HT1080 (cell line): ENCODE measurements at places on chromosomes 12 and 14.
A peak's percentile ranks its signal among the peaks of the same experiment; 100 is the strongest.

DNA sequence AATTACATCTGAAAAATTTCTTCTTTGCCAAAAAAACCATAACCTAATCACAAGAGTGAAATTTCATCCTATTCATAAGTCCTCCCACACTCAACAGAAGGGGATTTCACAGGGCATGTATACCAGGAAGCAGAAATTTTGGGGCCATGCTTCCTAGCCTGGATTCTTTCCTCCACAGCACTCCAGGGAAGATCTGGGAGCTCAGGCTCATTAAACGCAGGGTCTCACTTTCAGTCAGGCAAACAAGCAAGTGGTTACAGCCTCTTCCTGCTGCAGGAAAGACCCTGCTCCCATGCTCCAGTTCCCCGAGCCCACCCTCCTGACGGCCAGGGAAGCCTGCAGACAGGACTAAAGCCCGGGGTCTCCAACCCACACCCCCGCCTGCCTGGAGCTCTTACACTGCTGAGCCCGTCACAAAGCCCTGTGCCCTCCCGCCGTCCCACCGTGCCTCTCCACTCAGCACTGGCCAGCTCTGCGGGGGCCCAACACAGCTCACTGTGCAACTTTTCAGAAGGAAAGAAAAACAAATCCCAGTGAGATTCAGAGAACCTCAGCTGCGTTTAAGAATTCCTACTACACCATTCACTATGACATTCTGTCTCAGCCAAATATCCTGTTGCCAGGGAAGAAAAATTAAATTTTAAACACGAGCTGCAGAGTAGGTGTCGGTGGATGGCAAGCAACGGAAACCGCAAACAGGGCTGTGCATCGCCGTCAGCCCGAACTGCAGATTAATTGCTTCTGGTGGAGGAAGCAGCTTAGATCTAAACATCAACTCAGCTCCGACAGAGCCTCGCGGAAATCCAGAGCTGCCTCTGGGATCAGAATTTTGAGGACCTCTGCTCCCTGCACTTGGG lies 106.7 kb upstream of the SFSWAP start:
- DNase-seq = no peak

- DNase-seq = peak; percentile 65
Measured at GRCh38 chr12:43742106-43742505, 16.5 kb downstream of the PUS7L start.

DNA sequence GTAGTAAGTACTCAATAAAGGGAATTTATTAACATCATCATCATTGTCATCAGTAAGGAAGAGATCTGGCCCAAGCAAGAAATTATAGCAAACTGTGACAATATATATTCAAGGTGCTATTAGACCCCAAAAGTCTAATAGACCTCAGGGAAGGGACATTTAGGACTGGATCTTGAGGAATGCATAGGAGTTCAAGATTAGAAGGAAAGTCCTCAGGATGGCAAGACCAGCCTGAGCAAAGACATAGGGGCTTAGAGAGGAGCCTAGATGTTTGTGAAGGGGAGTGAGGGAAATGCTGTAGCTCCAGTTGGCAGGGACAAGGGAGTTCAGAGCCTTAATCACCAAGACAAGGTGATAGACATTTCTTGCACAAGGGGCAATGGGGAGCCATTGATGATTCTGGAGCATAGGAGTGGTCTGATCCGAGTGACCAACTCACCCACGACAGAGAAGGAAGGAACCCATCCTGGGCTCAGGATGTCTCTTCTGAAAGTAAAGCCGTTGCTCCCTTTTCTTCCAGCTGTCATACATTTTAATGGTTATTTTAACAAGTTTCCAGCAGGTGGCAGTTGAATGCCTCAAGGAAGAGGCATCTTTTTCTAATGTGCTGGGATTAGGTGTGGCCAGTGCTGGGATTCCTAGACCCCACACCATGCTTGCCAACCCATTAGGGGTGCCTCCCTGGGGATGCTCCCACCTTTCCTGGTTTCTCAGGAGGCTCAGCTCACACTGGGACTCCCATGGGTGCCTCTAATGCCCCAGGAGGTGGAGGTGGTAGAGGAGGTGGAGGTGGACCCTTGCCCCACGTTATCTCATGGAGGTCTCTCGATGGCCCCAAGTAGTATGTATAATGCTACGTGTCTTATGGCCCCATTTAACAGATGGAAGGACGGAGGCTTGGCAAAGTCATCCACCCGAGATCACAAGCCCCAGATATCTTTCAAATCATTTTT lies 37.8 kb downstream of the PHETA1 start:
- DNase-seq = peak; percentile 60

DNA sequence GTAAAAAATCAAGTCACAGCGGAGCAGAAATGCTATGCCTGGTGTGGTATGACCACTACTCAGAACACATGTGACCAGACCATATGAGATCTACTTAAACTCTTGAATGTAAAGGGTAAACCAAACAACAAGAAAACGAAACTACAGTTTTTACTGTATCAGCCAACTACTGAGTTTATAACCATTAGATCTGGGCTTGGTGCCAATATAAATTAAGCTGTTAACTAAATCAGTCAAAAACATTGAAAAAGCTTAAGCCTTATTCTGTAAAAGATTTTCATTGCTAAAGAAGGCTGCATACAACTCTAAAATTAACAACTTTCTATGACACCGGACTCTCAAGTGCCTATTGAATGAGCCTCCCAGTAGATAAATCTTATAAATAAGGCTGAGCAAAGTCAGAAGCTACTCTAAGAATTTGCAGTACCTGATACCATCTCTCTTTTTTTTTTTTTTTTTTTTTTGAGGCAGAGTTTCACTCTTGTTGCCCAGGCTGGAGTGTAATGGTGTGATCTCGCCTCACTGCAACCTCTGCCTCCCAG lies 35.4 kb downstream of the SPTLC2 start:
- peak; percentile 18 for DNase-seq

GRCh38 chr12:108744021-108744897 lies 12.9 kb upstream of the CORO1C start:
- no peak for DNase-seq

GRCh38 chr14:102279282-102279681 lies 25.7 kb downstream of the MOK start:
- DNase-seq = no peak

DNA sequence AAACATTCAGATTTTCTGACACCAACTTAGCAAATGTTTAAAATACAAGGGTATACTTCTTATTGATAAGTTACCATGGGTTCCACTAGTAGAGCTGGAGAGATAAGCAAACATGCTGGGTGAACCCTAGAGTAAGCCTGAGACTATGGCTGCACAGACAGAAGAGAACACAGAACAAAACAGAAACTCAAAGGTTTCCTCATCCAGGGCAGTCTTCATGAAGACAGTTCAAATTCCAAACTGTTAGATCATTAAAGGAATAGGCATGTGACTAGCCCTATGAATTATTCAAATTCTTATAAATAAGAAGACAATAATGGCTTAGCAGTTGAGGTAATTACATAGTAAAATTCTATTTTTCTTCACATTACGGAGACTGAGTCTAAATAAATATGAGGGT lies 28.1 kb downstream of the BTBD7 start:
- no peak for DNase-seq

DNA sequence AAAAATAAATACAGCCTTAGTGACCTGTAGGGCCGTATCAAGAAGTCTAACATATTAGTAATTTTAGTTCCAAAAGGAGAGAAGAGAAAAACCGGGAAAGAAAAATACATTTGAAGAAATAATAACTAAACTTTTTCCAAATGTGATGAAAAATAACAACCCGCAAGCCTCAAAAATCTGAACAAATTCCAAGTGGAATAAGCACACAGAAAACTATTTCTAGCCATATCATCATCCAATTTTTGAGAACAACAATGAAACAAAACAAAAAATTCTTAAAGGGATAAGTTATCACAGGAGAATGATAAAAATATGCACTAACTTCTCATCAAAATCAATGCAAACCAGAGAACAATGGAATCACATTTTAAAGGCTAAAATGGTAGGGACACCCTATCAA lies 198.1 kb upstream of the PLXNC1 start:
- no peak for DNase-seq

DNA sequence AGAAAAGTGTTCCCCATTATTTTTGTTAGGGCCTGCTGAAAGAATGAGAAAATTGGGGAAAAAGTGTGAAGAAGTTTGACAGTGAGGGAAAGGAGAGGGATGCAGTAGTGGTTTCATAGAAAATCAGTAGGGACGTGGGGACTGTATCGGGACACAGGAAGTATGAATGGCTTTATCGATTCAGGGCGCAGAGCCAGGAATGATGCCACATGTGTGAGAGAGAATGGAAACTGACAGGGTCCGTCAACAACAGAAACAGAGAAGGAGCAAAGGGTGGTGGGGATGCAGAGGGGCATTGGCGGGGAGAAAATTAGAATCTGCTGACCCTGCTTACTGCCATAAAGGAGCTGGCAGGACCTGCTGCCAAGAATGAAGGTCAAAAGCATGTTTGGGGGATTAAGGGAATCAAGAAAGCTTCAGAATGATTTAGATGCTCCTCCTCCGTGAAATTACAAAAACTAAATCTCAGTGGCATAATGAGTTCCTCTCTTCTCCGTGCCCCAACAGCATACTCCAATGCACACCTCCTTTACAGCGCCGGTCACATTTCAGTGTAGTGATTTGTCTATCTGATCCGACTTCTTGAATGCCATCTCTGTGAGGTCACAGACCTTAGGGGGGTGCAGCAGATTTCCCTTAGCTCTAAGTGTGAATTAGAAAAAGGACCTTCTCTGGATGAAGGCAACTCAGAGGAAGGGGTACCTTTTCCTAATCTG lies 92.6 kb downstream of the EMP1 start:
- no peak for DNase-seq

DNA sequence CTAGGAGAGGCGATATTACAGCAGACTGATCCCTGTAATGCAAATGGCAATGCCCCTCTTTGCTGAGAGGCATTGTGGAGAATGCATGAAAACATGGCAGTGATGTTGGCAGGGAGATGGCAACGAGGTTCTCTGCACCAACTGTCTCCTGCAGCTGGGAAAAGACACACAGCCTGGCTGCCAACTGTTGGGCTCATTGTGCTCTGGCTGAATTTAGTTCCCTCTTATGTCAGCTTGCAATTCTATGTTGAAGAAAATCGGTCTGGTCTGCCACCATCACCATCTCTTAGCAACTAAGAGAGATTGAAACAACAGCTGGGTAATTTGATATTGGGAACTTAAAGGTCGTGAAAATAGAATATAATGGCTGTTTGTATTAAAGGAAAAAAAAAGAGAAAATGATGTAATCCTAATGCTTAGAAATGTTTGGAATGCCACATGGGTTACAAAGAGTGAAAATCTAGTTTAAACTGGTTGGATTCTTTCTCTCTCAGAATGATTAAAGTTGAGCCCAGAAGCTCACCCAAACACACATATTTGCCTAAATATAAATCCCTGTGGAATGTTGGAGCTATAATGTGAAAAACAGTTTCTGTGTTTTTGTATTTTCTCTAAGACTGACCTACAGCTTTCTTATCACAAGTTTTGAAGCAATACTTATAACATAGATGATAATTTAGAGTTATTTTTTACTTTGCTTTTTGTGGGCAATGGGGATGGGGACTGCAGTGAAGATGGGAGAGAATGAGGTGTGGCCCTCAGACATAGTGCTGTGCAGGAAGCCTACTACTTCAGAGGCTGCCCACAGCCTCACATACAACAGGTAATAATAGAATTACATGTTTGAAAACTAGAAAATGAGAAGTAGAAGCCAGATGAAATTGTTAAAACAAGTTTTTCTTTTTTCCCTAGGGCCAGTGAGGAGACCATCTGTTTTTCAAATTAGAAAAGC lies 143.7 kb downstream of the AKAP6 start:
- peak; percentile 71 for DNase-seq

DNA sequence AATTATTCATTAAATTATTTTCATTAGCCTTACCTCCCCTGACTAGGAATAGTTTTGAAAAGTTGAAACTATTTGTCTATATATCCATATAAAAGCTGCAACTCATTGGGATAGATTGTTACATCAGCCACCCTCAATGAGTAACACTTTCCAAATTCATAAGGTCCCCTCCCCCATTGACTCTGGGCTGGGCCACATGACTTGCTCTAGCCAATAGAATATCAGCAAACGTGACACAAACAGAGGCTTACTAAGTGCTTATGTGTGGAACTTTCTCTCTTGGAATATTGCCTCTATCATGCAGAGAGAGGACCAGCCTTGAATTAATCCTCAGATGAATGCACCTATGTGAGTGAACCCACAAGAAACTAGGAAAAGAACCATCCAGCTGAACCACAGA lies 213.7 kb downstream of the CCDC59 start:
- DNase-seq = peak; percentile 37

DNA sequence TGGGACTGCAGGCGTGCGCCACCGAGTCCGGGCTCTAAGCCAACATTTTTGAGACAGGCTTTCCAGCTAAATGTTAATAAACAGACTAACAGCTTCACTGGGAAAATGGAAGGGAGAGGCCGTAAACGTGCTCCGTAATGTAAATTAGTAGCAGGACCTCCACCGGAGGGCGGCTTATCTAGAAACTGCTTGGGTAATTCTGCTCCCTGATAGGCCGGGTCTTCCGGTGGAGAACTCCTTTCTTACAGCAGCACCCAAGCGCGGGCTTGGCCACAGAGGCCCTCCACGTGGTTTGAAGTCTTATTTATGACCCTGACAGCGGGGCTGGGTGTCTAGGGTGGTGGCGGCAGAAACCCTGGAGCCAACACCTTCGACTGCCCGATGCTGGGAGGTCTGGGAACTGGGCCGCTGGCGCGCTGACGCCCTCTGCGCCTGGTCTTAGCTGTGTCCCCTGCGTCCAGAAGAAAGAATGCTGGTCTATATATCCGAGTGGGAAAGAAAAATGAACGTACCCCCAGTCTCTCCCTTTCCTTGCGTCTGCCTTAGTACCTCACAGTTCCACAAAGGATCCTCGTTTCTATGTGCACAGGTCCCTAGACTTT lies 1.7 kb downstream of the DPPA3 start:
- DNase-seq = no peak

DNA sequence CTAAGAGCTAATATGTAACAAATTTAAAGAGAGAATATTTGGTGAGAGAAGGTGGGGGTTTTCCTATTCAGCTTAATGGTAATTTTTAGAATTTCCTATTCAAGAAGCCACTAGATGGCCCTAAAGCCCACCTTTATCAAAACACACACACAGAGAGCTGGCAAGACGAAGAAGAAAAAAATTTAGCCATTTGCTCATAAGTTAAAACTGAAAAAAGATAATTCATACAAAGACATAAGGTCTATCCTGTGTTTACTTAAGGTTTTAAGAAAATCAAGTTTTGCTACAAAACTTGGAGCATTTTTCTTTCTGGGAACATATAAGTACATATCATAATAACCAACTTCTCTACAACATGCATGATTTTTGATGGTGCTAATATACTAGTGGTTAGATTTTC lies 46.8 kb upstream of the PCED1B start:
- DNase-seq = peak; percentile 66

DNA sequence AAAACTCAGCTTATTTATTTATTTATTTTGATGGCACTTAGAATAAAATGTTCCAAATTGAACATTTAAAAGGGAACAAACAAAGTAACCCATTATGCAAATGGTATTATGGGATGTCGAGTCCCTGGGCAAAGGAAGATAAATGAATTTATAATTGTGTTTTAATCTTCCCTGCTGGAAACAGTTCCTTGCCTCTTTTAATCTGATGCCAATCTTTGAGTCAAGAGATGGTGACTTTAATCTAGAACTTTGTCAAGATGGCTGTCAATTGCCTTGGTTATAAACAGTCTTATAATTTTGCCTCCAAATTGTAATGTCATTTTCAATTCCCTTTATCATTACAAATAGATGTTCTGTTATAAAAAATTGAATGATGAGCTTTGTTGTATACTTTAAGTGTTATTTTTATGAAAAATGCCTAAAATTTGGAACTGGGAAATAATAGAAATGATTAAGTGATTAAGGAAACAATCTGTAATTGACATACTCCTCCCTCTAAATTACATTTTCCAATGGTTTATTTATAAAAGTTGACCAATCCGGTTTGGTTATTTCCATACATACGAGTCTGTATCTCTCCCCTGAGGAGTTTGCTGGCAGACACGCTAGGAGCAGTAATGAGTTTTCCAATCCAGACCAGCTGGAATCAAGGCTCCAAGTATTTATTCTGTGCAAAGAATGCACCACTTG lies 134.9 kb upstream of the FRMD6 start:
- DNase-seq = no peak
